ENCODE measurements at places on chromosomes 1 and 21. TPM values are rescaled to one million over a fixed set of nuclear protein-coding genes. Genes with fewer than 3 reads are reported as not detected.
A peak's percentile ranks its signal among the peaks of the same experiment; 100 is the strongest.

DNA sequence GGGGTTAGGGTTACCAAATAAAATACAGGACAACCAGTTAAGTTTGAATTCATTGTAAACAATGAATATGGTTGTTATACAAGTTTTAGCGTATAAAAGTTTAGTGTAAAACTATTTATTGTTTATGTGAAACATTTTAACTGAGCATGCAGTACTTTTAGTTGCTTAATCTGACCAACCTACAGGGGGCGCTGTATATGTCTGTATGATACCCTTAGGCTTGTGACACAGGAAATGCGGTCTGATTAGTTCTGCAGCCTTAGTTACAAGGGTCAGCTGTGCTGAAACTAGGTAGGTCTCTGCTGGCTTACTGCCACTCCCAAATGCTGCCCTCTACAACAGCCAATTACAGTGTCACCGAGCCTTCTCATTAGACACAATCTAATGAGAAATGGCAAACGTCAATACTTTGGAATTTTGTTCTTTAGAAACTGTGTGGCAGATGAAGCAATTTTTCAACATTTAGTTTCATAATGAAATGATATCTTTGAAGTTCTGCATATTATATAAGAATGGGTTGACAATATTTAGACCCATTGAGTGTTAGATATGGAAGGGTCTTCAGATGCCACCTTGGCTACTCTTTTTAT lies 56.2 kb downstream of the NTNG1 start:
- H3K36me3 ChIP-seq = no peaks in the 10 kb centered on the region
- H3K27me3 ChIP-seq = no peaks in the 10 kb centered on the region
- no peak overlapping the region for H3K27ac ChIP-seq
- no peak for DNase-seq
- H3K4me3 ChIP-seq = no peak overlapping the region

GRCh38 chr21:35134309-35134708 lies 85.2 kb upstream of the RUNX1 start:
- no peak overlapping the region for H3K27ac ChIP-seq
- no peaks in the 10 kb centered on the region for H3K36me3 ChIP-seq
- H3K4me1 ChIP-seq = no peaks in the 10 kb centered on the region
- H3K27me3 ChIP-seq = no peaks in the 10 kb centered on the region
- DNase-seq = no peak

GRCh38 chr1:186511761-186512637 lies 51.1 kb upstream of the PDC start:
- H3K4me1 ChIP-seq = no peaks in the 10 kb centered on the region
- H3K4me3 ChIP-seq = no peak overlapping the region
- no peak for DNase-seq
- H3K27ac ChIP-seq = no peak overlapping the region

Gene OR2L8
- not detected for total RNA-seq

DNA sequence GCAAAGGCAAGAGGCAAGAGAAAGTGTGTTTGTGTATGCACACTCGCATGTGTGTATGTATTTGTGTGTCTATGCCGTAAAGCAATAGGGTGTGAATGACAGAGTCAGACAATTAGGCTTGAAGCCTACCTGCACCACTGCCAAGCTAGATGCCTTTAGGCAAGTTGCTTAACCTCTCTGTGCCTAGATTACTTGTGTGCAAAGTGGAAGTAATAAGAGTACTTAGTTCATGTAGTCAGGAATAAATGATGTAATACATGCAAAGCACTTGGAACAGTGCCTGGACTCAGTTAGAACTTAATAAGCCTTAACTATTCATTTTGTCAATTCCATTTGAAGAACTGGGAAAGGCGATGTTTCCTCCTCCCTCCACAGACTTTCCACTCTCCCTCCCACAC lies 31.7 kb downstream of the LAMB3 start:
- no peaks in the 10 kb centered on the region for H3K36me3 ChIP-seq
- H3K4me1 ChIP-seq = peaks cover 12% of the 10 kb centered on the region
- no peak for DNase-seq
- no peaks in the 10 kb centered on the region for H3K27me3 ChIP-seq

DNA sequence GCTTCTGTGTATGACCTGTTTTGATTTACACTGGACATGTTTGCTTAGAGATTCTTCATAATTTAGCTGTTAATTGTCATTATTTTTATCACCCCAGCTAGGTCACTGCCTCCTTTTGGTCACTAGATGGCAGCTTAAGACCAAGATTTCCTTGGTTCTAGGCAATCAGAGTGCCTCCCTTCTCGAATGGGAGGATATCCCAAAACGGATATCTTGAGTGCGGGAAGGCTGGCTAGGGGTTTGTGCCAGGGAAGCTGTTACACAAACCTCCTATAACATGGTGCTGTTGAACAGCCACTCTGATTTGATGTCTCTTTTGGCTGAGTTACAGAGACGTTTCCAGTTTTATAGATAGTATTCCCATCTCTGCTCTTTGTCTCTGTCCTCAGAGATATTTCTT lies 283.5 kb downstream of the S1PR1 start:
- peak; percentile 25 for DNase-seq
- no peak overlapping the region for H3K27ac ChIP-seq
- no peak overlapping the region for H3K4me3 ChIP-seq
- no peaks in the 10 kb centered on the region for H3K4me1 ChIP-seq

Gene ZBTB21
- total RNA-seq = 39.1 TPM

Gene OR6N1
- total RNA-seq = not detected

DNA sequence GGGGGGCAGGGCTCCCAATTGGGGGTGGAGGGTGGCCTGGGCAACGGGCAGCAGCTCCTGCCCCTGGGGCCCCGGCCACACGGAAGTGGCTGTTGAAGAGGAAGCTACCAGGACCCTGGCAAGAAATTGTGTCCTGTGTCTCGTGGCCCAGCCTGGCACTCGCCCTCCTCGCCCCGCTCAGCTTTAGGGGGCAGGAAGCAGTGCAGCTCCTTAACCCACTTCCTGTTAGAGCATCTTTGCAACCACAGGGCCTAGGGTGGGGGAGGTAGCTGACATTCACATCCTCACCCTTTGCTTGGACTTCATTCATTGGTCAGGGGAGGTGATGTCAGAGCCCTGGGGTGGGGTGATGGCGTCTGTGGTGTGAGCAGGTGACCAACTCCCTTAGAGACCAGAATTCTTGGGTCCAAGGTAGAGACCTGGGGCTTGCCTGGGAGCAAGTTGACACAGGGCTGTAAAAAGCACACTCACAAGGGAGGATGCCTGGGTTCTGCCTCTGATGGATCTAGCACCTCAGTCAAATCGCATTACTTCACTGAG lies at the start of gene ARHGAP30:
ARHGAP30 (minus strand) TSS at position 161 of the 540 bp plus-strand sequence. CDS start 267 bp downstream, outside the sequence.
- no peaks in the 10 kb centered on the region for H3K36me3 ChIP-seq
- H3K4me3 ChIP-seq = no peak within 1 kb of the TSS
- no peaks in the 10 kb centered on the region for H3K4me1 ChIP-seq
- peak within 1 kb of the TSS; percentile 56 for H3K27ac ChIP-seq

Gene BCL2L15
- not detected for total RNA-seq

Gene GSTM2
- total RNA-seq = 50.0 TPM
